ENCODE measurements at places on chromosomes 6 and 20.

- DNase-seq: no peak
- H3K4me1 ChIP-seq: no peaks in the 10 kb centered on the region
- H3K27me3 ChIP-seq: no peaks in the 10 kb centered on the region
- H3K27ac ChIP-seq: no peak overlapping the region
These were observed 111.5 kb upstream of the KCNG1 start for GRCh38 chr20:51134405-51134804.

- no peak for DNase-seq
- no peaks in the 10 kb centered on the region for H3K4me1 ChIP-seq
- no peak overlapping the region for H3K27ac ChIP-seq
- H3K36me3 ChIP-seq: no peaks in the 10 kb centered on the region
These were observed 108.9 kb downstream of the IMPG1 start for GRCh38 chr6:75963569-75963968.

GRCh38 chr6:105432797-105433196 lies 29.9 kb upstream of the PREP start:
- no peaks in the 10 kb centered on the region for H3K36me3 ChIP-seq
- no peak overlapping the region for H3K4me3 ChIP-seq
- no peak for DNase-seq
- H3K4me1 ChIP-seq: no peaks in the 10 kb centered on the region
- H3K27ac ChIP-seq: no peak overlapping the region

DNA sequence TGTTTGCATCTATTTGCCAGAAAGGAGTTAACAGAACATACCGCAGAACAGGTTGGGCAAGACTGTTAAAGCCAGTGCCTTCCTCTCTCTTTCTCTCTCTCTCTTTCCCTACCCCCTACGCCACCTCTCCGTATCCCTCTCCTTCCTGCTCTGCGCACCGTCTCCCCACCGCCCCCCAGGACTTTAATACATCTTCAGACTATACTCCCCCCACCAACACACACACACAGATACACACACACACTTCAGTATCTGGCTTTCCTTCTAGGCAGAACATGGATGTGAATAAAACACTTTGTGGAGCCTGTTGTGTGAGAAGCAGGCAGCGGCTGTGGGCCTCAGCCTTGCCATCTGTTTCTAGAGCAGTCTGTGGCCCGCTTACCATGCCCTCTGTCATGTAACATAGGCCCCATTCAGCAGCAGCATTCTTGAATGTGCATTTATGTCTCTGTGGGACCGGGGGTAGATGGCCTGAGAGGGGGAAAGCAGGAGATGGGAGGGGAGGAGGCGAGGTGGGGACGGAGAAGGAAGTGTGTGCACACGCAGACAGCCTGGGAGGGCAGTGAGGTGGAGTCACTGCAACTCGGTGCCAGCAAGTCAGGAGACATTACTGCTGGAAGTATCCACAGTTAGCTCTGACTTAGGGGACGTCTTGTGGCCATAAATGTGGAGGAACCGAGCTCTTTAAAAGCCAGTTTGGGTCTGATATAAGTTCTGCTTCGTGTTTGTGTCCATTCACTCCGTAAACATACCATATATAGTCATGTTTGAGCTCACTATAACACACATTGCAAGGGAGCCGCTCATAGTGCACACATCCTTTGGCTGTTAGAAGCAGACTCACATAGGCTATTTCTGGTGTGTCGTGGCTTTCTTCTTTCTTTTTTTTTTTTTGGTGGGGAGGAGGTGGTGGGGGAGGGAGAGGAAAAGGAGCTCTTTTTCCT lies 38.4 kb downstream of the RREB1 start:
- peak overlapping the region; percentile 55 for H3K27ac ChIP-seq
- H3K36me3 ChIP-seq: no peaks in the 10 kb centered on the region
- H3K4me3 ChIP-seq: no peak overlapping the region
- H3K4me1 ChIP-seq: peaks cover 29% of the 10 kb centered on the region
- no peaks in the 10 kb centered on the region for H3K27me3 ChIP-seq

DNA sequence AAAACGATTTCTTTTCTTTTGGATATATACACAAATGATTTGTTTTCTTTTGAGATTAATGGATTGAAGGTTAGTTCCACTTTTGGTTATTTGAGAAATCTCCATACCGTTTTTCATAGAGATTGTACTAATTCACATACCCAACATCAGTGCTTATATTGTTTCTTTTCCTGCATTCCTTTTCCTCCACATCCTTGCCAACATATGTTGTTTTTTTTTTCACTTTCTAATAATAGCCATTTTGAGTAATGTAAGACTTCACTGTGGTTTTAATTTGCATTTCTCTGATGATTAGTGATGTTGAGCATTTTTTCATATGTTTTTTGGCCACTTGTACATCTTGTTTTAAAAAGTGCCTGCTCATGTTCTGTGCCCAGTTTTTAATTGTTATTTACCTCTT lies 846.4 kb upstream of the EYS start:
- no peak for DNase-seq
- H3K27me3 ChIP-seq: no peaks in the 10 kb centered on the region
- H3K36me3 ChIP-seq: no peaks in the 10 kb centered on the region
- H3K4me1 ChIP-seq: no peaks in the 10 kb centered on the region

GRCh38 chr20:49444553-49444990 lies 37.9 kb downstream of the KCNB1 start:
- no peak overlapping the region for H3K4me3 ChIP-seq
- no peaks in the 10 kb centered on the region for H3K36me3 ChIP-seq
- DNase-seq: no peak
- H3K27me3 ChIP-seq: no peaks in the 10 kb centered on the region
- H3K27ac ChIP-seq: no peak overlapping the region

- peaks cover 18% of the 10 kb centered on the region for H3K4me1 ChIP-seq
- H3K27ac ChIP-seq: no peak overlapping the region
- no peaks in the 10 kb centered on the region for H3K36me3 ChIP-seq
- H3K27me3 ChIP-seq: no peaks in the 10 kb centered on the region
- DNase-seq: no peak
These were observed 163.3 kb downstream of the SCML4 start for GRCh38 chr6:107660839-107661238.

DNA sequence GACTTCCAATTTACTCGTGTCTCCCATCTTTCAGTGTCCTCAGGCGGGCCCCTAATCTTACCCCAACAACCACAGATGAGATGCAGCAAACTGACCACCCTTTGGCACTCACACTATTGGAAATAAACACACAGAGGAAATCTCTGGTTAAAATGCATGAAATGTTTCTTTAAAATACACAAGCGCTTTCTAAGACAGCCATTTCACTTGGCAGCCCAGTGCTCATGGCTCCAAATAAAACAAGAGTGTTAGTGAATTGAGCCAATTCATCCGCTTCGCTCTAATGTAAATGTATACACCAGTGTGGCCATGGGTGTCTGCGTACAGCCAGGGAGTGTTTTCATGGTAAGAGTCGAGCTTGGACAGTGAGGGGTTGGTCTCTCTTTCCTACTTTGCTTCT lies 282.9 kb downstream of the CLIC5 start:
- no peaks in the 10 kb centered on the region for H3K36me3 ChIP-seq
- DNase-seq: no peak
- H3K27ac ChIP-seq: no peak overlapping the region
- H3K27me3 ChIP-seq: no peaks in the 10 kb centered on the region
- H3K4me3 ChIP-seq: no peak overlapping the region

GRCh38 chr6:6665555-6666243 lies 77.2 kb downstream of the LY86 start:
- peaks cover 4% of the 10 kb centered on the region for H3K4me1 ChIP-seq
- no peak for DNase-seq
- no peak overlapping the region for H3K27ac ChIP-seq
- no peaks in the 10 kb centered on the region for H3K36me3 ChIP-seq
- H3K27me3 ChIP-seq: no peaks in the 10 kb centered on the region
- H3K4me3 ChIP-seq: no peak overlapping the region

- peaks cover 48% of the 10 kb centered on the region for H3K4me1 ChIP-seq
- H3K27me3 ChIP-seq: no peaks in the 10 kb centered on the region
- DNase-seq: peak; percentile 55
- no peak overlapping the region for H3K27ac ChIP-seq
- H3K36me3 ChIP-seq: no peaks in the 10 kb centered on the region
These were observed 516.5 kb downstream of the CD83 start for GRCh38 chr6:14634072-14634471.

DNA sequence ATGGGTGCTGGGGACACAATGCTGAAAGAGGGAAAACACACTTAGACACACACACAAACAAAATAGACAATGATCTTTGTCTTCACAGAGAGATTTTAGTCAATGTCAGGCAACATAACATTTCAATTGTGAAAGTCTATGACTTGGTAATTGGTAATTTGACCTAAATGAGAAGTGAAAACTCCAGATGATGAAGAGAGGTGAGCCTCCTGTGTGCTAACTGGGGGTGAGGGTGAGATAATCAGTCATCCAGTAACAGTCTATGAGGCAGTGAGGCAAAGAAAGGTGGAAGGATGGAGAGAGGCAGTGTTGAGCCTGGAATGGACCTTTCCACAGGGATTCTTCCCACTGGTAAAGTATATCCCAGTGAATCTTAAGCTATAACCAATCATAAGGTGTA lies 744.2 kb downstream of the MAFB start:
- no peak overlapping the region for H3K4me3 ChIP-seq
- no peaks in the 10 kb centered on the region for H3K4me1 ChIP-seq
- no peaks in the 10 kb centered on the region for H3K27me3 ChIP-seq
- no peak for DNase-seq
- no peak overlapping the region for H3K27ac ChIP-seq

DNA sequence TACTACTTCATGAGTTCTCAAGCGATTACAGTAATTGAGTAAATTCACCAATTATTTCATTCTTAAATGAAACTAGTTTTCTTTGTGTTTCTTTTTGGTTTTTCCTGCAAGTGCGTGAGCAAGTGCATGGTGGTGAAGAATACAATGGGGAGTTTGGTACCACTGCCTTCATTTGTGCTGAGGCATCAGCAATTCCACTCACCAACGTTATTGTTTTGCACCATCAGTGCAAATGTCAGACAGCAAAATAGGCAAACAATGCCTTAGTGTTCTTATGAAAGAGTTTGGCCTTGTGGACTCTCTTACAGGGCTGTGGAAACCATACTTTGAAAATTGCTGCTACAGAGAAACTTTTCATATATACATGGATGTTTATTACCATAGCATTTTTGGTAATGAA lies 8.2 kb downstream of the CDH26 start:
- DNase-seq: no peak
- H3K4me3 ChIP-seq: no peak overlapping the region
- no peak overlapping the region for H3K27ac ChIP-seq
- H3K27me3 ChIP-seq: no peaks in the 10 kb centered on the region
- no peaks in the 10 kb centered on the region for H3K4me1 ChIP-seq

DNA sequence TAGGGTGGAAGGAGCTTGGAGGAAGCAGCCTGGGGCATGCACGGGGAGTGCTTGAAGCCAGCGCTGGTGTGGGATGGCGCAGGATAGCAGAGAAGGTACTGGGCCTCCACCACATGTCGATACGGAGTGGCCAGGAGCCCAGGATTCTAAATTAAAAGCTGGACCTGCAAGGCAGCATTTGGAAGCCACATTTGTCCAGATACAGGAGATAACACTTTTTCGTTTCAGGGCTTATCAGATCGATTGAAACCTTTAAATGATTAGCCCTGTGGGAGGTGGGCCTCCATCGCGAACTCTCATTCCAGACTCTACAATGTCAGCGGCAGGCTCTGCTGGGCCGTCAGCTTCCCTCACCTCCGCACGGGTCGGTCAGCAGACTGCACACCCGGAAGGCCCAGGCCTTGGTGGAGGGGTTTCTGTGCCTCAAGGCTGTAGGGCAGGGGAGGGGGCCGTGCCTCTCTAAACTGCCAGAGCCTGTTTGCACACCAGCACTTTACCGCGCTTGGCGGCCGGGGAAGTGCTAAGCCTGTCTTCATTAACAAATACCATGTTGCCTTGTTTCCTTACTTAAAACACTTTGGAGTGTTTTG lies 17.9 kb downstream of the EDN3 start:
- DNase-seq: no peak
- no peaks in the 10 kb centered on the region for H3K4me1 ChIP-seq
- H3K36me3 ChIP-seq: no peaks in the 10 kb centered on the region
- no peak overlapping the region for H3K27ac ChIP-seq
- H3K4me3 ChIP-seq: no peak overlapping the region

DNA sequence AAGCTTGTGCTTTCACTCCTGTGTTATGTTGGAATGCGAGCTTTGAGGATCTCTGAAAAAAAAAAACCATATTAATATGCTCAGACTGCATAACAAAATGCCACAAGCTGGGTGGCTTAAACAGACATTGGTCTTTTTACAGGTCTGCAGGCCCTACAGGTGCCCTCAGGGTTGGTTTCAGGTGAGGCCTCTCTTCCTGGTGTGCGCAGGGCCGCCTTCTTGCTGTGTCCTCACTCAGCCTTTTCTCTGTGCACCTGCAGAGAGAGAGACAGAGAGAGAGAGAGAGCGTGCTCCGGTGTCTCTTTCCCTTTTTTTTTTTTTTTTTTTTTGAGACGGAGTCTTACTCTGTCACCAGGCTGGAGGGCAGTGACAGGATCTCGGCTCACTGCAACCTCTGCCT lies 114.1 kb upstream of the SNX9 start:
- DNase-seq: no peak
- no peak overlapping the region for H3K27ac ChIP-seq
- no peaks in the 10 kb centered on the region for H3K27me3 ChIP-seq
- H3K36me3 ChIP-seq: no peaks in the 10 kb centered on the region

DNA sequence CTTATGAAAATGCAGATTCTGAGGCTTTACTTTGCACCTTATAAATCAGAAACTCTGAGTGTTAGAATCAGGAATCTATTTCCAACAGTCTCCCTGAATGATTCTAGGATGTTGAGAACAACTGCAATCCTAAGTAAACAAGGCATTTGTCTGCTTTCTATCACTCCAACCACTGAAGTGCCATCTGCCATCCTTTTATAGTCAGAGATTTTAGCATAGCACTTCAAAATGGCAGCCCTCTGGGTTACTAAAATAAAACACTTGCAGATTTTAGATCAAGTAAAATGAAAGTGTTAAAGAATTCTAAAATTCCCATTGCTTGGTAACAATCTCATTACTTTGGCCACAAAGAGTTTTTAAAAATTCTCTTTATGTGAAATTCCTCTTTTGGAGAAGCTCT lies 258.9 kb downstream of the CD109 start:
- no peaks in the 10 kb centered on the region for H3K27me3 ChIP-seq
- no peak overlapping the region for H3K4me3 ChIP-seq
- H3K4me1 ChIP-seq: no peaks in the 10 kb centered on the region
- H3K36me3 ChIP-seq: no peaks in the 10 kb centered on the region

Measured in natural killer cell (primary cell).